Caudate nucleus (tissue), 63 donors: ENCODE measurements at places on chromosomes 5 and 9.

DNA sequence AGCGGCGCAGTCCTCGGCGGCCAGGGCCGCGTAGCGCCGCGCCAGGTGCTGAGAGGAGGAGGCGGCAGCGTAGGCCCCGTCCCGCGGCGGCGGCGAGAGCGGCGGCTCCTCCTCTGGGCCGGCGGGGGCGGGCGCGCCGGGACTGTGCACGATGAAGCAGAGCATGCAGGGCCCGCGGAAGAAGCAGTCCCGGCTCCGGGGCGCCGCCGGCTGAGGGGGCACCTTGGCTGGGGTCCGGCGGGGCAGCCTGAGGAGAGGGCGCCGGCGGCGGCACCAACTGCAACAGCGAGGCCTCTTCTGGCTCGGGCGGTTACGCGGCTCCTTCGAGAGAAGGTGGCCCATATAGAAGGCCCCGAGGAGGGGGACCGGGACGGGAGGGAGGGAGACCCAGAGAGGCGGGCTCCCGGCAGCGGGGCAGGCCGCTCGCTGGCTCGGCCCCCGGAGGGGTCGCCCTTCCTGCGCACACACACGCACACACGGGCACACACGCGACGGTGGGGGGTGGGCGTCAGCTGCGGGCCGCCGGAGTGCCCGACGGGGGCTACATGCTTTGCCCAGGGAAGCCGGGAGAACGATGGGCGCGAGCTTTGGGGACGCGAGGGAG is 446 bp downstream of the FBXL17 start:
- peak; percentile 59 for DNase-seq

DNA sequence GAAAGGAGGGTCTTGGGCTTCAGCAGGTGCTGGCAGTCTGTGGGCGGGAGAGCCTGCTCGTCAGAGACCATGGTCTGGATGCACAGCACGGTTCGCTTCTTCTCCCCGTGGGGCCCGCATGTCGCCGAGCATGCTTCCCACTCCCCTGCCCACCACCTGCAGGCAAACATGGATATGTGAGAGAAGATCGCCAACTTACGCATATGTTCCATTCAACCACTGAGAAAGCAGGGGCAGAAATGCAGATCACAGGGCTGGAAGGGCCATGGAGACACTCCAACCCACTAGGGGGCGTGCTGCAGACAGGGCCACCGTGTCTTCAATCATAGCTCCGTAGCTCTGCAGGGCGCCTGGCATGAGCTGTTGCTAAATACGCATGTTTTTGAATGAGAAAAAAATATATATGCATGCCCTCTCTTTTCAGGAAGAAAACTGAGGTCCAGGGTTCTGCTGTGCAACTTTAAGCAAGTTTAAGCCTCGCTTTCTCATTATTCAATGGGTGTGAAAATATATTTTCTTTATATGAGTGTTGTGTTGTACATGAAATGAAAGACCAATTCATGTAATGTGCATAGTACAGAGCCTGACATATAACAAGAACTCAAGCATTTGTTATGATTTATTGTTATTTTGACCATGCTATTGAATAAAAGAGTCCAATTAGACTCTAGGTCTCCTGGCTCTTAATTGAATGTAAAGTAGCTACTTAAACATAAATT is 148.0 kb downstream of the TARS1 start:
- DNase-seq = no peak

DNA sequence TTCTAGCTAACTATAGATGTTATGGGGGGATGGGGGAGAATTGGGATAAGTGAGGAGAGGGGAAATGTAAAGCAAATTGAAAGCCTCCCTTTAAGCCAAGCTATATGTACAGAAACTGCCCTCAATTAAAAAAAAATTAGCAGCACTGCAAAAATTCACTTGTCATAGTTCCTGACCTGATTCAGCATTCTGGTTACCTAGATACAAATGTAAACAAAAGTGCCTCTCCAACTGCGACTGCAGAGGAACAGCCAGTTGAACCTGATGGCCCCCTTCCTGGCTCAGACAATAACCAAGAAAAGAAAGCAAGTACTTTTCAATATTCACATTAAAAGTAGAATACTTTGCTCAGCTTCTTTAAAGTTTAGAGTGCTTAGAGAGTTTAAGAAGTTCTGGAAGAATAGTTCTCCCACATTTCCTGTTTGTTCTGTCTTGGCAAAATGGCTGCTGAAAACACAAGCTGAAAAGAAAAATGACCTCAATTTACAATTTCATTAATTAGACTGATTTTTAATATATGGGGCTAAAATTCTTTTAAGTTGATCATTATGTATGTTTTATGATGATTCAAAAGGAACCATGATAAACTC is 1.5 kb downstream of the FAM81B start:
- DNase-seq = no peak

GRCh38 chr9:21810388-21810787 is 8.0 kb downstream of the MTAP start:
- no peak for DNase-seq

DNA sequence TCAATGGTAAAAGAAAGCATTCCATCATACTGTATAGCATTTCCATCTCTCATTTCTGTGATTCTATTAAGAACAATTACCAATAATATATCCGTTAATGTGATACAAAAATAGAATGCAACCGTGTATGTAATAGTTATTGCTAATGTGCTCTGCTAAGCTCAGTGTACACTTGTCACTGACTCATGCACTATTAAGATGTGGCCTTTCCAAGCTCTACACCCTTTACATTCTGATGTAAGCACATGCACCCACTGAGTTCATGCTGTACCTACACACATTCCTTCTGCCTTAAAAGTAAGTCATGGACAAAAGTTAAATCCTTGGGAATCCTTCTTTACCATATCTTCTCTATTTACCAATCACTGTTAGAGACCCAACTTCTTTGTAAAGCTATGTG is 319.1 kb downstream of the ZSWIM6 start:
- DNase-seq = no peak

DNA sequence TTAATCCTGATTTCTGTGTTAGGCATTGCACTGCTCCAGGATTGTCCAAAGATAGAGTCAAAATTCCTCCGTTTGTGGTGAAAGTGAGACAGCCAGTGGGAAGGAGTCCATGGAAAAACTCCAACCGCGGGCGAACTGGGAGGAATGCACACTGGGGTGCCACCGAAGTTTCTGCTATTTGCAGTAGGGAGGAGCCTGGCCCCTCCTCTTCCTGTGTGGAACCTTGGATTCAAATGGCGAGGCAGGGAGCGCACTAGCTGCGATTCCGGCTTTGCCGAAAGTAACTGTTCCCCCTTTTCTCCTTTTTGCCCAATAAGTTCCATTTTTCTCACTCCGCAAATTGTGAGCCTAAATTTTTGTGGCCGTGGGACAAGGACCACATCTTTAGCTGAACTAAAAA is 9.3 kb downstream of the BAAT start:
- DNase-seq = no peak

- DNase-seq = no peak
These were observed 140.5 kb upstream of the TUT7 start for GRCh38 chr9:86494644-86495111.

GRCh38 chr9:79575547-79575946 is 3.8 kb downstream of the TLE4 start:
- DNase-seq = no peak

- peak; percentile 54 for DNase-seq
These were observed 10.8 kb downstream of the TSPAN17 start for GRCh38 chr5:176658007-176658599.

GRCh38 chr5:67202828-67203227 is 6.2 kb upstream of the CD180 start:
- no peak for DNase-seq

DNA sequence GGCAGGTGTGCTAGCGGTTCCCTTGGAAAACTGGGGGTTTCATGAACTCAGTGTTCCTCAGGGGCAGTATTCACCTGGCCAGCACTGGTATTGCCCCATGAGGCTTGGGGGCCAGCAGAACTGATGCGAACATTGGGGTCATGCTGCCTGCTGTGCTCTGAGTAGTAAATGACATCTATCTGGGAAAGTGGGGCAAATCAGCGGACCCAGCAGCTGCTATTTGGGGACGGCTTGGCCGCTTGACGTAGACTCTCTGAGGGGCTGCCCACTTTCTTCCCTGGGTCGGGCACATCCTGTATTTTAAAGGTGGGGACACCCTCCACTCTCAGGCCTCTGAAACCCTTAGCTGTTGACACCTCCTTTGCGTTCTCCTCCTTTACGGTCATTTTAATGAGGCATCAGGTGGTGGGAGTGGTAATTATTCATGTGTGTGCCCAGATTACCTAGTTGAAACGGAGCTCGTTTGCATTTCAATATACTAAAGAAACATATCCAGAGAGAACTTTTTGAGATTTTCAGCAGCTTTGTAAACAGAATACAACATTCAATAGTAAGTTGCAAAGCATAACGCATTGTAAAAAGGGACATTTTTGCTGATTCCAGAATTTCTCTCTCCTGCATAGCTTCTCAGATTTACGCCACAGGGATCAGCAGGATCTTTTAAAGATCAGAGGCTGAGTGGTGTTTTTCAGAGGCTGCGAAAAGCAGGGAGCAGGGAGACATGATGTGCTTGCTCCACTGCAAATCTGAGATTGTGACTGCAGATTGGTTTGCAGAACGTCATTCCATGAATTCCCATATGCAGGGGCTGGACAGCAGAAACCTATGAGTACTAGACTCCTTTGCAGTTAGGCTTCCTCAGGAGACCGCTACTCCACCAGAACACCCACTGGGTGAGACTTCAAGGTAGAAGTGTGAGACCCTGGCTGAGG is 56.8 kb upstream of the ZFR start:
- no peak for DNase-seq

DNA sequence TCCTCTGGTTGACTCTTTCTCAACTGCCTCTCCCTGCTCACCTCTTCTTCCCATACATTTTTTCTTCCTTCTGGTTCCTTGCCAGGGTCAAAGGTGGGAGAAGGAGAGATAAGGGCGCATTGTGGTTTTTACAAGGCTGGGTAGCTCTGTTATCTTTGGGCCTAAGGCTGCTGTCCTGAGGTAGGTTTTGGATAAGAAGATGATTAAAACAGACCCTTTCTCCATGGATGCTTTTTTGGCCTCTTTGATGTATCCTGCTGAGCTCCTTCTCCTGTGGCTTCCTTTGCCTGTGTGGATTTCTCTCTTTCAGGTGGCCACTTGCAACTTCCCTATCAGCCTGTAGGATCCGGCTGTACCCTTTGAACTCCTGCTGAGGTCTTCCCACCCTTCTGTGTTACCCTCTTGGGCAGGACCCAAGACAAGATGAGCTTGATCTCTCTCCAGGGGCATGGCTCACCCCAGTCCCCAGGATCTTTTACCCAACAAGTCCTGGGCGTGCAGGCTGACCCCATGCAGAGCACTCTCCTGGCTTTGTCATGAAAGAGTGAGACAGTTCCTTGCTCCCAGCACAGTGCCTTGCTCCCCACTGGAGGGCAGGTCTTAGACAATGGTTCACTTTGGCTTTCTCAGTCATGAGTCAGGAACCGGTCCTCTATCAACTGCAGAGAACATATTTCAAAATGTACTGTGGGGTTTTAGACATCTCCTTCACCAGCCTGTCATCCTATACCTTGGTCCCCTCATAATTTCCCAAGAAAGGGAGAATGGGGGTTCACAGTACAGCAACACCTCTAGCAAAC is 197.9 kb downstream of the TLE4 start:
- DNase-seq = no peak

DNA sequence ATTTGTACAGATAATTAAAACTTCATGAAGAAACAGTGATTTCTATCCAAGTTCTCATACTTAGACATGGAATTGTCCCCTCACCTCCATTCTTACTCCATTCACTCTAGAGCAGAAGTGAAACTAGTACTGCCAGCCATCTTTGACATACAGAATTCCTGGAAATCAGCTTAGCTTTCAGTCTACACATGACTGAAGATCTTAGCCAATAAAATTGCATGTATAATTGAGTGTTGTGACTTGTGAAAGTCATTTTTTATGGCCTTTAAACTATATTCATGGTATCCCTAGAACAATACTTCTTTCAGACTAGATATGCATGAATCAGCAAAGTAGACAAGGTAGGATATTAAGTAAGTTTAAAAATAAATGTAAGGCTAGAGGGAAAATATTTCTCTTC is 705.2 kb upstream of the ZNF608 start:
- no peak for DNase-seq

GRCh38 chr9:114037961-114038723 is 40.0 kb downstream of the AMBP start:
- no peak for DNase-seq

- no peak for DNase-seq
These were observed 31.7 kb upstream of the MINAR2 start for GRCh38 chr5:129716235-129716634.

DNA sequence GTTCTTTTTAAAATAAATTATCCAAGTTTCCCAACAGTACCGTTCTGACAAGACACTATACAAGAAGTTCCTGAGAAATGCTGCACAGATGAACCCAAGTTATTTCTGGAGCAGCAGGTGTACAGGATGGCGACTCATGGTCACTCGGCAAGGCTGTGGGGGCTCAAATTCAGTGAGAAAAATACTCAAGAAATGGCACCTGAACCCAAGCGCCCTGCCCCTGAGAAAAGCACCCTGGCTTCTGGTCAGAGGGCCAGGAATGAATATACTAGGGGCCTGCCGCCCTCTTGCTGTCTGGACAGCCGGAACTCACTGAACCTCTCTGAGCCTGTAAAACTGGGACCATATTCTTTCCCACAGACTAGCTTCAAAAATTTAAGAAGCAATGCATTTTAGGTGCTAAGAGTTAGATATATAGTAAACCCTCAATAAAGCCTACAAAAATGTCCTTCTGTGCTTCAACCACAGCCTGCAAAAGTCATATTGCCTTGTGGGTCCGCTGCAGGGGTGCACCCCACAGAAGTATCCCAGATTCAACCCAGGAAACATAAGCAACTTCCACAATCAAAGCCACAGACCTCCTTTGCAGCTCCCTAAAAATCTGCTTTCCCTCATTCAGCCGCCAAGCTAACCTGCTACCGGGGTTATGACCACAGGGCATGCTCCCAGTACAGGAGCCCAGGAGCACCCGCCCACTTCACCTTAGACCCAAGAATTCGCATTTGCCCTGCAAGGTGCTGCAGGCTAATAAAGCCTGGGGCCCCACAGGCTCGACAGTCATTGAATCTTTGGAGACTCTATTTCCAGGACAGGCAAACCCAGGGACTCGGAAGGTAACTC is 1.4 kb downstream of the RAPGEF1 start:
- no peak for DNase-seq

GRCh38 chr5:133785182-133785581 is 172.8 kb upstream of the FSTL4 start:
- no peak for DNase-seq

- no peak for DNase-seq
These were observed 135.6 kb downstream of the KCNIP1 start for GRCh38 chr5:170639221-170639925.

GRCh38 chr5:10467281-10468198 is 25.9 kb downstream of the ROPN1L start:
- DNase-seq = no peak
